ENCODE measurements at places on chromosomes 7 and 10.

- DNase-seq = no peak
Observed at GRCh38 chr10:1022413-1022812, 3.2 kb downstream of the IDI2 start.

- no peak for DNase-seq
Observed at GRCh38 chr7:150503581-150503980, 11.1 kb upstream of the GIMAP7 start.

DNA sequence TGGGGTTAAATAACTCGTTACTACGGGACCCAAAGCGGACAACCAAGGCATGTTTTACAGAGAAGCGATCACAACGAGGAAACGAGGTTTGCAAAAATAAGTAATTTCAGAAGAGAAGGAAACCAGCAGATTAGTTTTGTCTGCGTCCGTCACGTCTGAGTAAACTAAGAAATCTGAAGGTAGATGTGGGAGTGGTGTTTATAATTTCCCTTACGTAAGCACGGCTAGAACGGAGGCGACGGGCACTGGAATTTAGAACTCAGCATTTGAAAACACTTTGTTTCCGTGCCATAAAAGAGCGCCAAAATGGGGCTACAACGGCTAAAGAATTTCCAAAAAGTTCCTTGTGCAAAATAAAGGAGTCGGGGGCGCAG is 718 bp upstream of the UMAD1 start:
- DNase-seq = peak; percentile 7

GRCh38 chr7:157136372-157136771 is 2.4 kb upstream of the UBE3C start:
- peak; percentile 85 for DNase-seq

GRCh38 chr7:45061352-45061751 is 27.4 kb downstream of the NACAD start:
- peak; percentile 11 for DNase-seq

GRCh38 chr7:13072014-13072413 is 384.6 kb downstream of the ARL4A start:
- DNase-seq = no peak

- no peak for DNase-seq
Observed at GRCh38 chr10:11330383-11331045, 280.9 kb downstream of the USP6NL start.

DNA sequence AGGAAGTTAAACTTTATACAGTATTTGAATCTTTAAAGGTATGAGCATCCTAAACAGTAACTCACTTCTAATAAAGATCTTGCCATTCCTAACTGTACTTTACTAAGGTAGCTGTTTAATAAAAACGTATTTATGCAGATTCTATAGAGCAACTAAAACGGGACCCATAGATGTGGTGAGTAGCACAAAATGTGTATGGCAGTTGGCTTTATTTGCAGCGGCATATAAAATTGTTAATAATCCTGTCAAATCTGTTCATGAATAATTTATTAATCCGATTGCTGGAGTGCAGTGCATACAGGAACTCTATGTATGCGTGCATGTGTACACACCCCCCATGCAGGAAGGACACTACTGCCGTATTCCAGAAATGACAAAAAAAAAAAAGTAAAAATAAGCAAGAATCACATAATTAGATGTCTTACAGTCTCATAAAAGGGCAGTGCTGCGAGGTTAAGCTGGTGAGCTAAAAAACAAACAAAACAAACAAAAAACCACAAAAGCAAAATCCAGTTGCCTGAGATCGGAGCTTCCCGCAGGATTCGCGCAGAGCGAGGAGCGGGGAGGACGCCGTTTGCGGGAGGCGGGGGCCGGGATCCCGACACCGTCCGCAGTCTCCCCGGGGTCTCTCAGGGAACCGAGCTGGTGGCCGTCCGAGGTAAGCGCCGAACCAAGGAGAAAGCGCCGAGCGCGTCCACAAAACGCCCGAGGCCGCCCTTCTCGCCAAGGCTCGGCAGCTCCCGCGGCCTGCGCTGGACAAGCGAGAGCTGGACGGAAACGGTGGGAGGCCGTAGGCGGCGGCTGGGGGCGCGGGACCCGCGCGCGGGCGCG is 518 bp upstream of the COMMD3 start:
- DNase-seq = no peak

DNA sequence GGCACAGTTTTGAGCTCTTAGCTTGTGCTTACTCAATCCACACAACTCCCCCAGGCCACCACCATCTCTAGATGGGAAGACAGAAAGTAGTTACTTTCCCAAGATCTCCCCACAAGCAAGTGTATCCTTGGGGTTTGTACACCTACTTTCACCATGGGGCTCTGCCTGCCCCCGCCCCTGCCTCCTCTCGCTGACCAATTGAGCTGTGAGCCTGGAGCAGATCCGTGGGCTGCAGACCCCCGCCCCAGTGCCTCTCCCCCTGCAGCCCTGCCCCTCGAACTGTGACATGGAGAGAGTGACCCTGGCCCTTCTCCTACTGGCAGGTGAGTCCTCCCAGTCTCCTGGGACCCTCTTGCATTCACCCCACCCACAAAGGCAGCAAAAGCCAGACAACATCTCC is 2.0 kb downstream of the FXYD4 start:
- DNase-seq = no peak

- no peak for DNase-seq
Observed at GRCh38 chr10:78770167-78771090, 298.3 kb upstream of the ZMIZ1 start.

- no peak for DNase-seq
Observed at GRCh38 chr10:53006663-53007526, 234.3 kb upstream of the MBL2 start.

All from inflammatory macrophage treated with lipopolysaccharide for 4 hours (primary cell).